ENCODE measurements at places on chromosomes 5 and 9. TPM values are rescaled to one million over a fixed set of nuclear protein-coding genes. Genes with fewer than 3 reads are reported as not detected.

Gene WHRN
- total RNA-seq = 7.2 TPM

Gene EXOSC2
- 41.5 TPM for total RNA-seq

Gene CDKN2B
- 2.6 TPM for total RNA-seq

Gene HAND1
- total RNA-seq = 2.7 TPM

DNA sequence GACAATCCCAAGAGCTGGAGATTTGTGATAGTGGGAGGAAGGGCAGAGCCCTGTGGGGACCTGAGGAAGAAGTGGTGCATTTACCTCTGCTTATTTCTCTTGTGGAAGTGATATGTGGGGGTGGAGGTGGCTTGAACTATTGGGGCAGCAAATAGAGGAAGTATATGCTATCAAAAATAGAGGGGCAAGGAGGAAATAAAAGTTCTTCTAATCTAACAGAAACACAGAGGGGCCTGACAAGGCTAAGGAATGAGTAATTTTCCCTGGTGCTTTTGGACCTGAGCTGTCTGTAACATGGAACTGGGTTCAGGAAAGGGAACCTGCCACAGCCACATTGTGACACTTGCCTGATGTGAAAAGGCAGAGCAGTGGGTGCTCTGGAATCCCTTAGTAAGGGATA lies 378.6 kb upstream of the KLF4 start:
- DNase-seq = no peak

DNA sequence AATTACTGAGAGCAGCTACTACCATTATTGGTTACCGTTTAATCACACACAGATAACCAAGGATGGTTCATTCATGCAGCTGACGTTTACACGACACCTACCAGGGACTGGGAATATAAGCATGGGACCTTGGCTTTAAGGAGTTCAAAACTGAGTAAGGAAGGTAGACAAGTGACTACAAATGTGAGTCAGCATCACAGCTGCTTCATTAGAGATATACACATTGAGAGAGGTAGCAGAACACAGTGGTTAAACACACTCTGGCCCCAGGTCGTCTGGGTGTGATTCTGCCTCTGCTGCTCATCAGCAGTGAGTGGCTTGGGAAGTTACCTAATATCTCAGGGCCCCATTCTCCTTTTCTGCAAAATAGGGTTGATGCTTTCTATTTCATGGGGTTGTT lies 268.6 kb downstream of the NR3C1 start:
- DNase-seq = no peak

DNA sequence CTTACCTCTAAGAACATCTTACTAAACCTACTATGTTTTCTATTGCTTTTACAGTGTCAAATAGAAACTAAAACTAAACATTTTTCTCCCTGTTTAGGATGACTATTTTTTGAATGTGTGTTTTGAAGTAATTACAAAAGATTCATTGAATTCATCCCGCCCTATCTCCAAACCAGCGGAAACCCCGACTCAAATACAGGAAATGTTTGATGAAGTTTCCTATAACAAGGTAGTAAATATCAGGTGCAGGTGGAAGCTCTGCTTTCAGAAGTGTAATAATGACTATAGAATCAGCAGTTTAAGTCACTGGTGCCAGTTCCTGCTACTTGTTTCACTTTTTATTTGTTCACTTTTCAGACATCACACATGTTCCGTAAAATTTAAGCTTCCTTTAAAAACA lies 20.0 kb downstream of the ERAP2 start:
- DNase-seq = no peak

DNA sequence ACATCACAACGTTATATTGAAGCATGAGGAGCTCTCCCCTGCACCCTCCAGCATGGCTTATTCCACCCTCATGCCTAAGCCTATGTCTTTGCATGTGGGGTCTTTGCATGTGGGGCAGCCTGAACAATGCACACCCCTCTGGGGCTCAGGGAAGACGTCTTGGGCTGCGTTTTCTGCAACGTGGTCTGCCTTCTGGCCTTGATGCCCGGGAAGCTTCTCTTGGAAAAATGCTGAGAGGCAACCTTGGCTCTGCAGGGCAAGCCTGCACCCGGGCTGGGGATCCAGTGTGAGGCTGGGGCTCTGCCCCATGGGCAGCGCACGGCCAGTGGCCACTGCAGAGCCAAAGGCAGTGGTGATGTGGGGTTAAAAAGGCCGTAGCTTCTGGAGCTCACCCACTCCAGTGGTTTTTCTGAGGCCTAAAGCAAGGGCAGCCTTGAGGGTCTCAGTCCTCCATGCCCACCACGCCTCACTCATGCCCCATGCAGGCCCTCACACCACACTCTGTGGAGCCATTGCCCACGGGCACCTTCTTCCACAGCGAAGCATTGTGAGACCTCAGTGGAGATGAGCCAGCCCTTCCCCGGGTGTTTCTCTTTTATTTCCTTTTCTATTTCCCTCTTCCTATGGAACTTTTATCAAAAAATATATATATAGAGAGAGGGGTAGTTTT lies 112.2 kb downstream of the MRPL36 start:
- no peak for DNase-seq
